Stimulated activated CD4-positive, alpha-beta T cell treated with anti-CD3 and anti-CD28 coated beads, Interleukin-4, amount 100 ng/mL, for 1 hour (primary cell): ENCODE measurements at places on chromosomes 5 and 9.

DNA sequence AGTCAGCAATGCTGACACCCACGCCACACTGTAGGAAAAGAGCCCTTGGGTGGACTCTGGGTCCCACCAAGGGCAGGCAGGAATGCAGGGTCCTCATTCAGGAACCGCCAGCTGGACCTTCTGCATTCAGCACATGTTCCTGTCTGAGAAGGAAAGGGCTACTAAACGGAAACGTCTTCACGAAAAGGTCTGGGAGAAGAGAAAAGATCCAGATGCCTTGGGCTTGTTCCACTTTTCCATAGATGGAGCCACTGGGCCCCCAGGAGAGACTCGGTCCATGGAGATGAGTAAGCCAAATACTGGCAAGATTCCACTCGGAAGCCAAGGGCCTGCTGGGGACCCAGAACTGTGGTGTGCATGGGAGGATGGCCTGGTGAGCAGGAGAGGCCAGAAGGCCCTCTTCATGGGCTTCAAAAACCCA, 38.4 kb downstream of the LHFPL2 start:
- DNase-seq = no peak

DNA sequence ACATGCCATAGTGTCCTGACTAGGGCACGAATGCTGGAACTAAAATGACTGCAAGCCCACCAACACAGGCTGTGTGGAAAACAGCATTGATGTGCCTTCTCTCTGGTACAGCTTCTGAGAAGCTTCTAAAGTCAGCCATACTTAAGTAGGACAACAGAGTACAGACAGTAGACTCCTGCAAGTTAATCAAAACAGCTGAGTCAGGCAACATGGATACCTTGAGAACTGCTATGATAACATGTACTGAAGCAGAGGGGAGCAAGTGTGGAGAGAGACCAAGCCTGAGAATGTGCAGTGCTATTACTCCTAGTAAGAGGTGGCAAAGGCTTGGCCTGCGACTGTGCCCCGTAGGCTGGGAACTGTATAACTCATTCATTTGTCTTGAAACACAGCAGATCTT, 2.5 kb downstream of the ISCA1 start:
- no peak for DNase-seq

GRCh38 chr5:108367679-108368334, 14.1 kb downstream of the FBXL17 start:
- no peak for DNase-seq

DNA sequence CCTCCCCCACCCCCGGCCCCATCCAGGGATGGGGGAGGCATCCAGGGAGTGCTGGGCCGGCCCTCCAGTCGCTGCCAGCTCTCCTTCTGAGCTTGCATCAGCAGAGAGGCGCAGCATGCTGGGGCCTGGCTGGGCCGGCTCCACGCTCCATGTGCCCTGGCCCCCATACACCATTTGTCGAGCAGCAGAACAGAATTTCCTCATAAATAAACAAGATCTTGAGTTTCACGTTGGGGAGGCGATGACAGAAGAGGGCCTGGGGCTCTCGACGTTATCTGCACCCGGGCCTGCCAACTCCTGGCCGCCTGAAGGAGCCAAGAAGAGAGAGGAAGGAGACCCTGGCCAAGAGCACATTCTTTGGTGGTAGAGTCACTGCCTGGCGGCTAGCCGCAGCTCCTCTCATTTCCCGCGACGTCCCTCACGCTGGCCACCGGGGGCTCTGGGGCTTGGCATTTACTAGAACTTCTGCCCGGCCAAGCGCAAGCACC, 177.0 kb downstream of the FGF18 start:
- no peak for DNase-seq

- peak; percentile 18 for DNase-seq
Measured at GRCh38 chr9:72633966-72634365, 112.6 kb downstream of the TMC1 start.

DNA sequence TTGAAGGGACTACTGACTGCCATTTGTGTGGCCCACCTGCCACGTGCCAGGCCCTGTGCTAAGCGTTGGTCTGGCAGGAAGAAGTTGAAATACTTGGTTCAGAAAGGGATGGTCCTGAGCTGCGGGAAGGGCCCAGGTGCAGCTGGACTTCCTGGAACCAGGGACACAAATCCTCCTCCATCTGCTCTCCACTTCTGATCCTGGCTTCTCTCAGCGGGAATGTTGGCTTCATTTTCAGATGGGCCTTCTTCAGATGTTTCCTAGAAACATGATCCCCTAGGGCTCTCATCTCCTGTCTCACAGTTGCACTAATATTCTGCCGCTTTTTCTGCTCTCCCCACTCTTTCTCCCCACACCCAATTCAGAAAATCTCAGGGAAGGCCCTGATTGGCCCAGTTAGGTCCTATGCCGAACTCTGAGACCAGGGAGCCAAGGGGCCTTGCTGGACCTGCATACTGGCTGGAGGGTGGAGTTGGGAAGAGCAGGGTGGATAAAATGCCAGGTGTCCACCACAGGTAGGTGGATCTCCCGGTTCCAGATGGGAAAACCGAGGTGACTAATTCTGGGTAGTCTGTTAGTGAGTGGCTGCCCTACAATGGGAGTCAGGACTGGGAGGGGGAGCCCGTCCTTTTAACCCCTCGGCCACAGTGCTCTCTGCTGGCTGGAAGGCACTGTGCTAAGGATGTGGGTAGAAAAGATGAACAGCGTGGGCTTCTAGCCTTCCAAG, 19.4 kb downstream of the PSAT1 start:
- DNase-seq = no peak

DNA sequence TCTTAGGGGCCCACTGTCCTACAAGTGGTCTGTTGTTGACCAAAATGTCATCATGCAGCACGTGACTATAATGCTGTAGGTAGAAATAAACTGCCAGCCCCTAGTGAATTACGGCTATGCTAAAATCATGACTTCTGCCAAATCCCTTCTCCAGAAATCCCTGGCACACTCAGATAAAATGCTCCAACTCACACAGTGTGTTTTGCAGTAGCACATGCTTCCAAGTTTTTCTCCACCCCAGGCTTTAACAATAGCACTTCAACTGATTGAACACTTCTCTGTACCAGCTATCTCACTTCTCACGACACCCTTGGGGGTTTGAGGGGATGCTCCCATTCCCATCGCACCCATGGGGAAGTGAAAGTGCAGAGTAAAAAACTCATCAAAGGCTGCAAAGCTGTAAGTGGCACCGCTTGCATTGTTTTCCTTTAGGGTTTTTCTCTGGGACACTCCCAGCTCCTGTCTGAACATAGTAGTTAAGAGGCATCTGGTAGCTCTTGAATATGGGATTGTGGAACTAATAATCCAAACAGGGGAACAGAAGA, 151.0 kb upstream of the SLC24A2 start:
- no peak for DNase-seq

DNA sequence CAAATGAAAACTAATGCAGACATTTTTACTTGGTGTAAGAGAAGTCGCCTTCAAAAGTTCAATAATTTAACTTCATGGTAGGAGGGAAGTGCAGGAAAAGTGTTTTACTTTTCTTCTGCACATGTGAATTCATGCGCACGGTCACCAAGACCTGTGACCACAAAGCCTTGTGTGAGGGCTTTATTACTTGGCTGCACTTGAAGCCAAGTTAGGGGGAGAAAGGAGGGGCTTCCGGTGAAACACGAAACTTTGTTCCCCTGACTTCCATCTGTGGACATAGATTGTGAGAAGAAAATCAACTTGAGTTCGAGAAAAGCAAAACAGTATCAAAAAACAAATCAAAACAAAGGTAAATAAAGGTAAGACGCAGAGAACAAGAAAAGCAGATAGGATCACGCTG, 239.9 kb downstream of the ROR2 start:
- no peak for DNase-seq

- DNase-seq = no peak
Measured at GRCh38 chr5:8641786-8642505, 773.0 kb downstream of the MTRR start.

DNA sequence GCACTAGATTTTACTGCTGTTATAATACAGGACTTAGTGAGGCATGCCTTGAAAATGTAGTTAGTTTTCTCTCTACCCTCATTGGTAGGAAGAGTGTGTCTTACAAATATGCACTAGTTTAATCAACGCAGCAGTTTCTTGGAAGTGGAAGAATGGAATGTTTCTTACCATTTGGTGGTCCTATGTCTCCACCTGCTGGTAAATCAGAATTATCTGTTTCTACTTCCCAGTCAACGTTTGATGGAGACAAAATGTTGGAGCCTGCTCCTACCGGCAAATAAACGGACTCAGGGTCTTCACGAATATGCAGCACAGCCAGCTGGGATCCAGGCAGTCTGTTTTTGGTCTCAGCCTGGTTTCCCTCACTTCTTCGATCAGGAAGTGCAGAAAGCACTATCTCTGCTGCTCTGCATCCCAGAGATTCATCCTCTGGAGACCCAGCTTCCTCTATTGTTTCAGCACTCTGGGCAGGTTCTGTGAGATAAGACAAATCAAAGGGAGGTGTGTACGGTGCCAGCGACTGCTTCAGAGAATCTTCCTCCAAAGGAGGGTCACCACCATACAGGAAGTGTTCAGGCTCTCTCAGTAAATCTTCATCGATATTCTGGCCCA, 59.5 kb upstream of the PCA3 start:
- no peak for DNase-seq

GRCh38 chr5:168865968-168866367, 286.8 kb upstream of the PANK3 start:
- DNase-seq = no peak

- no peak for DNase-seq
Measured at GRCh38 chr5:81544351-81545018, 150.6 kb upstream of the ACOT12 start.

DNA sequence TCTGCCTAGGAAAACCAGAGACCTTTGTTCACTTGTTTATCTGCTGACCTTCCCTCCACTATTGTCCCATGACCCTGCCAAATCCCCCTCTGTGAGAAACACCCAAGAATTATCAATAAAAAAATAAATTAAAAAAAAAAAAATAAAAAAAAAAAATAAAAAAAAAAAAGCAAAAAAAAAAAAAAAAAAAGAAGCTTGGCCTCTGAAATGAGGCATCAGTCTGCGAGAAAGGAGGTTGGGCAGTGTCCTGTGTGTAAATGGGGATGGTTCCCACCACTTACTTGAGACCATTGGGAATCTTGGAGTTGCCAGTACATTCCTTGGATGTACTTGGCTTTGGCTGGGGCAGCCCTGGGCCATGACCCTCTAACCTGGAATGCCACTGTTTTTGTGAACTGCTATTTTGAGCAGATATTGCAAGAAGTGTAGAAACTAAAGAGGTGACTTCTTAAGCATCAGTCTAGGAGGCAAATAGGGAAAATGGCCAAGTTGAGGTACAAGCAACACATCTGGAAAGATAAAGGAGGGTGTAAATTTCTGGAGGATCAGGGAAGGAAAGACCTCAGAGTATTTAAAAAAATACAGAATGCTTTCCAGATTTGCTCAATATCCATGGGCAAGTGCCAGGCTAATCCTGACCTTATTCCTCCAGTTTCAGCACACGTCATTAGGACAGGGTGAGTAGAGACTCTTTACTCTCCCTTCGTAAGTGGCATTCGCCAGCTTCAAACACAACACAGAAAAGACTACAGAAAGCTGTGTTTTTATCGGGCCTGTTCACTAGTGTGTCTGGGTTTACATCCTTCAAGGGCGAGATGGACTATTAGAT, 58.1 kb downstream of the HSPA4 start:
- DNase-seq = no peak
